ENCODE measurements at places on chromosomes 5 and 9. TPM values are rescaled to one million over a fixed set of nuclear protein-coding genes. Genes with fewer than 3 reads are reported as not detected.

The PCDHA4 gene
- total RNA-seq, result 1.1 TPM

The CTNND2 gene
- total RNA-seq, result not detected

The RFX3 gene
- 3.2 TPM for total RNA-seq

The SLC46A2 gene
- total RNA-seq, result not detected

The CYLC2 gene
- not detected for total RNA-seq

The PCDHA2 gene
- total RNA-seq, result 0.16 TPM

The ALDOB gene
- not detected for total RNA-seq

The OTULINL gene
- 0.49 TPM for total RNA-seq

The SPINK13 gene
- not detected for total RNA-seq

The SMIM27 gene
- 1.1 TPM for total RNA-seq

The TCERG1 gene
- total RNA-seq, result 74.5 TPM

The SLC44A1 gene
- 61.9 TPM for total RNA-seq

The SMIM33 gene
- not detected for total RNA-seq

The VLDLR gene
- total RNA-seq, result 8.4 TPM

Data from hair follicle dermal papilla cell (primary cell).